ENCODE measurements at places on chromosomes 5 and 9. TPM values are rescaled to one million over a fixed set of nuclear protein-coding genes. Genes with fewer than 3 reads are reported as not detected.

GRCh38 chr9:77158772-77159513 lies 18.4 kb upstream of the VPS13A start:
- DNase-seq = peak; percentile 92

GRCh38 chr9:105296877-105297287 lies 52.4 kb downstream of the SLC44A1 start:
- peak; percentile 83 for DNase-seq

DDX4 gene
- not detected for polyA plus RNA-seq

- DNase-seq = no peak
These were observed 105.0 kb downstream of the PLPP1 start for GRCh38 chr5:55429613-55430253.

DNA sequence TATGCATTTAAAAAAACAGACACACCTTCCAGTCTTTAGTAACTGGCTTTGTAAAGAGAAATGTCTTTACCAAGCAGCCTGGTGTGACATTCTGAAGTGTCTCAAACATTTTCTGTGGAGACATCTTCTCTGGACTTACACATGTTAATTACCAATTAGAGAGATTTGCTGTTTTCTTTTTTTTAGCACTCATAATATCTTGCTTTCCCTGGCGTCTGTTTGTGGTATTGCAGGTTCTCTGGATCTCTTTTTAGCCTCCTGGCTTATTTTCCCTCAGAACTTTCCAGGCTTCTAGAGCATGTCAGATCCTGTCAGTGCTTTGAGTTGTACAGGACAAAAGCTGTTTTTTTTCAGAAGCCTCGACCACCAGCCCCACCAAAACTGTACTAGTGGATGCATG lies 92.5 kb downstream of the MSX2 start:
- DNase-seq = no peak

SLC6A19 gene
- polyA plus RNA-seq = not detected

DNA sequence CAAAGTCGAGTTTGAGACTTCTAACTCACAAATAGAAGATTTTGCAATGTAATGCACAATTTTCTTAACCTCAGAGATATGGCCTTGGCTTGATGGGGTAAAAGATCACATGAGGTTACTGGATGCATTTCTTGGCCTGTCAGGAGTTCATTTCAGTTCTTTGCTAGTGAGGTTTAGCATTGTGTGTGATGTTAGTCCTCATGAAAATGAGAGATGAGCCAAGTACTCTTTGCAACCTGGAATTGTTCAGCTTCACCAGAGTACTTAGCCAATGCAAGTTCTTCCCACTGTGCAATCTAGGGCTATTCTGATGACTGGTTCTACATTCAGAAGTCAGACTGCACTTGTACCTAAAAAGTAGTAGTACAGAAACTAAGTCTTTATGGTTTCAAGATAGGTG lies 24.9 kb downstream of the GNAQ start:
- no peak for DNase-seq

DNA sequence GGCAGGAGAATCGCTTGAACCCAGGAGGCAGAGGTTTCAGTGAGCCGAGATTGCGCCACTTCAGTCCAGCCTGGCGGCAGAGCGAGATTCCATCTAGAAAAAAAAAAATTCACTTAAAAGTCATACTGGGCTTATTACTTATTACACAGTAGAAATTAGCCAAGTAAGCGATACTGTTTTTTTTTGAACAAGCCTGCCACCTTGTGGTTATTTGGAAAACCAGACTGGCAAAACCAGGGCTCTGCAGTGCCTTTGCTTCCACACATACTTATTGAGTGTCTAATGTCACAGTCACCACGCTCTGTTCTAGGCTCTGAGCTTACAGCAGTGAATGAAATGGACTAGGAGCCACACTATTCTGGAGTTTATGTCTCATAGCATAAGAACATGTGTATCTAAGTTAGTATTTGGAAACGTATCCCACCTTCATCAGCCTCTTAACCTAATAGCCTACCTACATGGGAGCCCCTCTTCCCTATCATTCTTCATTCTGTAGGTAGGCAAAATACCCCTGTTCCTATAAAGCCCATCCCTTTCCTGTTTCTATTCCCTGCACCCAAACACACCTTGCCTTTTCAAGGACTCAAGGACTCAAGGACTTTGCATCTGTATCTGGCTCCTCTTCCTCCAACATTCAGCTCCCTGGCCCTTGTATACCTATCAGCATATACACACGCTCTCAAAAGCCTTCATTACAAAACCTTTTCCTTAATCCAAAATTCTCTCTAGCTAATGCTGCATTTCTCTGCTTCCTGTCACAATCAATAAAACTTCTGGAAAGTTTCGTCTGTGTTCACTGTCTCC lies 13.9 kb upstream of the BASP1 start:
- peak; percentile 82 for DNase-seq

- DNase-seq = peak; percentile 41
These were observed 84.3 kb upstream of the CAST start for GRCh38 chr5:96577909-96578308.

GRCh38 chr5:58366461-58366860 lies 93.4 kb downstream of the PLK2 start:
- DNase-seq = no peak

MRPL36 gene
- 89.2 TPM for polyA plus RNA-seq

DNA sequence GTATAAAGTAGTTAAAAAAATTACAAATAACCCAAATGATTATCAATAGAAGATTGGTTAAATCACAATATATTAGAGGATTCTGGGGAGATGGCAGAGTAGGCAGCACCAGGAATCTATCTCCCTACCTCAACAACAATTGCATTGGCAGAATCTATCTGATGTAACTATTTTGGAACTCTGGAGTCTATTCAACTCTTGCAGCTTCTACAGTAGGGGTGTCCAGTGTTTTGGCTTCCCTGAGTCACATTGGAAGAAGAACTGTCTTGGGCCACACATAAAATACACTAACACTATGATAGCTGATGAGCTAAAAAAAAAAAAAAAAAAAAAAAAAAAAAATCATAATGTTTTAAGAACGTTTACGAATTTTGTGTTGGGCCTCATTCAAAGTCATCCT lies 29.2 kb upstream of the ECM2 start:
- DNase-seq = no peak

- DNase-seq = no peak
These were observed 97.4 kb downstream of the GAPVD1 start for GRCh38 chr9:125359011-125359410.

DNA sequence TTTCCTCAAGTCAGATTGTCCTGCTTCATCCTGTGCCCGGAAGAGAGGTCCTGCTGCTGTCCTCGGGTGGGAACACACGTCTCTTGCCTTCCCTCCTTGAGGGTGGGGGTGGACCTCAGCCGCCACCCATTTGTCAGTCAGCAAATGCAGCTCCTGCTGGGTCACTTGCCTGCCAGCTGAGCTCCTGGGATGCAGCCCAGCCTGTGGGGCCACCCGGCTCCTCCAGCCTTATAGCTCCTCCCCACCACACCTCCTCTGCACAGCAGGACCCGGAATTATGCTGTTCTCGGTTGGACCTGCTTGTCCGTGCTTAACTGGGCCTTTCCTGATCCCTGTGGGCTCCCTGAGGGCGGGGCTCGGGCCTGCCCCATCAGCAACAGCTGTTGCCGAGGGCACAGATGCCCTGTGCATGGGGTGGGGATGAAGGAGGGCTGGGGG lies 52.7 kb downstream of the RXRA start:
- DNase-seq = no peak

DNA sequence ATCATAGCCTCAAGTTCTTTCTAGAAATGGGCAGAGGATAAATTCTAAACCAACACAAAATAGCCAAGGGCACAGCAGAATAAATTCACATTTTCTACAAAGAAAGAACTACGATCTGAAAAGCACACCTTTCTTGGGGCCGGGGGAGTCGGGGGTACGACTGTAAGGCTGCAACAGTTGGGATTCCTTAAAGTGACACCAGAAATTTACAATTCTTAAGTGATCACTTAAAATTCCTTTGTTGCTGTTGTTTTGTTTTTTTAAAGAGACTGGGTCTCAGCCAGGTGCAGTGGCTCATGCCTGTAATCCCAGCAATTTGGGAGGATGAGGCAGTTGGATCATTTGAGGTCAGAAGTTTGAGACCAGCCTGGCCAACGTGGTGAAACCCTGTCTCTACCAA lies 95.8 kb downstream of the CDK5RAP2 start:
- no peak for DNase-seq

GRCh38 chr5:14269395-14269794 lies 126.3 kb downstream of the TRIO start:
- DNase-seq = no peak

GRCh38 chr5:14200312-14200990 lies 57.3 kb downstream of the TRIO start:
- DNase-seq = no peak

DNA sequence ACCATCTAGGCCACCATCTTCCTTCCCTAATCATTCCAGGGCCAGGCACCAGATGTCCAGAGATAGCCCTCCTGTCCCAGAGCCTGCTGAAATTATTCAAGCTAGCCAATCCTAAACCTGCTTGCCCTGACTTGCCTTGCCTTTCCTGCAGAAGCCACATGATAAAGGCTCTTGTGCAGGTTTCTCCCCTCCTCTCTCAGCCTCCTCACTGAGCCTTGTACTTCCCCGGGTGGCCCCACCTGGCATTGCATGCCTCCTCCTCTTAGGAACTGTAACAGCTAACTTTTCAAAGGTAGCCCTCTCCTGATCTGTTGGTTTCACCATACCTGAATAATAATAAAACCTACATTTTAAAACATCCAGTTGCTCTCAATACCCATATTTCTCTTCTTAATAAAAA lies 42.6 kb downstream of the DIRAS2 start:
- no peak for DNase-seq

GRCh38 chr9:115025721-115026120 lies 92.2 kb downstream of the TNC start:
- no peak for DNase-seq

CORO2A gene
- 0.35 TPM for polyA plus RNA-seq

DNA sequence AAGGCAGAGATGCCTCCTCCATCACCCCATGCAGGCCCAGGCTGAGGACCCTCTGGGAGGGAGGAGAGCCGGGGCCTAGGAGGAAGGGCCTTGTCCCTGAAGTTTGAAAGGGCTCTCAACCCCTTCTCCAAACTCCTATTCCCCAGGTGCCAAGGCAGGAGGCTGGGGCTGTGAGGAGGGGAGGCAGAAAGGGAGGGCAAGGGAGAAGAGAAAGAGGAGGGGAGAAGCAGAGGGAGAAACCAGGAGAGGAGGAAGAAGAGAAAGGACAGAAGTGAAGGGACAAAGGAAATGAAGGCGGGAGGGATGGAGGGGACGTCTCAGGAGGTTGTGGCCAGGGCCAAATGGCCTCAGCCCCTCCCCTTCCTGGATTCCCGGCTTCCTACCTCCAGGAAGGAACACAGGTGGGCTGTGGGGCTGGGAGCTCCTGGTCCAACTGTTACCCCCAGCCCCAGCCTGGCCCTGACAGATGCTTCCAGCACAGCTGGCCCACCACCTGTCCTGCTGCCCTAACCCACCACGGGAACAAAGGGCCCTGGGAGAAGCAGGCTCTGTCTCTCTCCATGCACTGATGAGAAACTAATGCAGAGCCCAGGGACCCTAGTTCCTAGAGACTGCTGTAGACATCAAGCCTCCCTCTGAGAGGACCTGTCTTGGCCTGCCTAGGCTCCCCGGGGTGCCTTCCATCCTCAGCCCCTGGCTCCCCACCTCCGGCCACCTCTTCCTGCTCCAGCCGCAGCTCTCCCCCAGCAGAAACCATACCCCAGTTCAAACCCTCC lies 3.5 kb downstream of the DBN1 start:
- no peak for DNase-seq

DNA sequence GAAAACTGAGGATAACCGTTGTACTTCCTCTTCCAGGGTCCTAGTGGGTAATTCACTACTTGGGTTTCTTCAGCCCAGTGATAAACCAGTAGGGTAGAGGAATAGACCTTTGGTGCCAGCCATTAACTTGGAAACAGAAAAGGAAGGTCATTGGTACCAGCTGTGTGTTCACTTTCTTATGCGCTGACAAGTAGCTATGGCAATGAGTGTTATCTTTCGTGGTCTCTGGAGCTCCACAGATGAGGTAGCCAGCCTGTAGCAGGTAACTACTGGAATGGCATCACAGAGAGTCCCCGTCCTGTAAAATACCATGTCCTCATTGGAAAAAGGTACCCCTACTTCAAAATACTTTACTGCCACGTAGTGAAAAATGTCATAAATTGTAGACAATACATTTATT lies 2.3 kb downstream of the UHRF2 start:
- no peak for DNase-seq

IL3 gene
- polyA plus RNA-seq = not detected

GRCh38 chr5:68531970-68532369 lies 316.4 kb downstream of the PIK3R1 start:
- DNase-seq = no peak

SLC2A6 gene
- 39.6 TPM for polyA plus RNA-seq

GRCh38 chr5:72180925-72181324 lies 73.7 kb downstream of the MAP1B start:
- no peak for DNase-seq

CNTFR gene
- not detected for polyA plus RNA-seq

GRCh38 chr5:109324931-109325330 lies 84.8 kb downstream of the PJA2 start:
- no peak for DNase-seq

DNA sequence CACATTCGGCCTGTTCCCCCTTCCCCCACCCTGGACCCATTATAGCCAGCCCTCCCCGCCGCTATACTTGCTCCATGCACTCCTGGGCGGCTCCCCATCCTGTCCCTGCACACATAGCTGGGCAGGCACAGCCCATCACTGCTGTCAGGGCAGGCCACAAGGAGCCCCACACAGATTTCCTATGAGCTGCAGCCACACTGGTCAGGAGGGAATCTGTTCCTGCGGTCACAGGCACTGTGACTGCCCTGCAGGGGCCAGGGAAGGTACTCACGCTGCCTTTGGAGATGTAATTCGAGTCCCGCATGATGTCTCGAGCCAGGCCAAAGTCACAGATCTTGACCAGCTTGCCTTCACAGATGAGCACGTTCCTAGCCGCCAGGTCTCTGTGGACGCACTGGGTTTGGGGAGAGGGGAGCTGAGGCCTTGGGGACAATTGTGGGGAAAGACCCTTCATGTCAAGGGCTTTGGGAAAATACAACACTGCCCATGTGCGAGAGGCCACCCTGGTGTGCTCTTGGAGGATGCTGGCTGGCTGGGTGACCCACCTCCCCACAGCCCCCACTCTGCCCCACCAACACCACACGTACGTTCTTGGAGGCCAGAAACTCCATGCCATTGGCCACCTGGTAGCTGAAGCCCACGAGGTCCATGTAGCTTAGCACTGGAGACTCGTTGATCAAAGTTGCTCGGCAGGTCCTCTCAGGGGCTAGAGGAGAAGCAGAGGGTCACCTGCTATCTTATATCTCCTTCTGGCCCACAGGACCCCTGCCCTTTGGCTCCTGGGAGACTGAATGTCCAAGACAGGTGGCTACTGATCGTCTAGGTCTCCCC lies 34.5 kb upstream of the CSF1R start:
- no peak for DNase-seq

ENHO gene
- polyA plus RNA-seq = 0.10 TPM

AGXT2 gene
- not detected for polyA plus RNA-seq

GRCh38 chr5:146751781-146752401 lies 126.7 kb downstream of the PPP2R2B start:
- no peak for DNase-seq

TBC1D9B gene
- 86.0 TPM for polyA plus RNA-seq

DNA sequence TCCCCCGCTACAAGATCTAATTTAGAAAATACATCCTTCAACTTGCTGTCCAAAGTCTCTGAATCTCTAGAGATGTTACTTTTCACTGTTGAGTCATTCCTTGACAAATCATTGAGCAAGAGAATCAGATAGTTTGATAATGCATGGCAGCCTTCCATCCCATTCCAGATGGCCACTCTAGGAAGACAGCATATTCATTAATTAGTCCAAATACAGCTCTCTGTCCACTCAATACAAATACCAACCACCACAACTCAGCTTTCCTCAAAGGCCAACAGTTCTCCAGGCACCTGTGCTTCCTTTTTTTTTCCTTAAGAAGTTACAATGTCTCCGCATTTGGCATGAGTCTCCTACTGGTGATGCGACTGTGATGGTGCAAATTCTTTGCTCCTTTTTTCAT lies 72.3 kb downstream of the DROSHA start:
- no peak for DNase-seq
